ENCODE measurements at places on chromosomes 13 and 19. TPM values are rescaled to one million over a fixed set of nuclear protein-coding genes. Genes with fewer than 3 reads are reported as not detected.

The KIR2DL1 gene
- not detected for total RNA-seq

The ATCAY gene
- not detected for total RNA-seq

The TMEM221 gene
- total RNA-seq, result not detected

The TTC9B gene
- not detected for total RNA-seq

The KLF1 gene
- total RNA-seq, result not detected

The ZNF426 gene
- total RNA-seq, result 15.8 TPM

The ZNF568 gene
- total RNA-seq, result 7.8 TPM

The CDADC1 gene
- 3.3 TPM for total RNA-seq

The ZNF541 gene
- under 0.01 TPM for total RNA-seq

The ZNF681 gene
- 1.1 TPM for total RNA-seq

The GAPDHS gene
- total RNA-seq, result not detected

The PSG11 gene
- total RNA-seq, result not detected

The ZNF112 gene
- 4.4 TPM for total RNA-seq

The GJA3 gene
- total RNA-seq, result 2.2 TPM

The CYP4F22 gene
- total RNA-seq, result not detected

The ARRDC5 gene
- total RNA-seq, result not detected

The GGN gene
- 0.78 TPM for total RNA-seq

The PSG6 gene
- total RNA-seq, result not detected

The TEX101 gene
- total RNA-seq, result not detected

The NAA16 gene
- 10.9 TPM for total RNA-seq

The RGCC gene
- total RNA-seq, result 18.0 TPM

The ZNF420 gene
- 6.2 TPM for total RNA-seq

The NCAN gene
- total RNA-seq, result under 0.01 TPM

The ZNF823 gene
- total RNA-seq, result 1.5 TPM

The DPRX gene
- not detected for total RNA-seq

The AMER2 gene
- total RNA-seq, result not detected

The SCN1B gene
- 2.2 TPM for total RNA-seq

The BRCA2 gene
- 10.3 TPM for total RNA-seq

The CD22 gene
- total RNA-seq, result 1.4 TPM

The NFIX gene
- 66.5 TPM for total RNA-seq

The C1QTNF9B gene
- total RNA-seq, result not detected

The ELOF1 gene
- 37.1 TPM for total RNA-seq

The KLC3 gene
- not detected for total RNA-seq

The MRPL57 gene
- 21.7 TPM for total RNA-seq

The ZNF793 gene
- total RNA-seq, result 0.73 TPM

The TMEM86B gene
- total RNA-seq, result 0.73 TPM

The SPIB gene
- not detected for total RNA-seq

The CEACAM8 gene
- total RNA-seq, result not detected

The ATXN8OS gene
- not detected for total RNA-seq

The RPL13A gene
- 2,138 TPM for total RNA-seq

The DMKN gene
- total RNA-seq, result 23.1 TPM

The ZNF600 gene
- total RNA-seq, result 3.7 TPM

The PLIN4 gene
- 4.7 TPM for total RNA-seq

The KLK14 gene
- total RNA-seq, result not detected

The ZNF382 gene
- 2.7 TPM for total RNA-seq

The FCHO1 gene
- total RNA-seq, result 1.2 TPM

The KCNJ14 gene
- total RNA-seq, result 0.59 TPM

The CCNA1 gene
- 0.20 TPM for total RNA-seq

The TIMM44 gene
- 51.6 TPM for total RNA-seq

The ZNF667 gene
- 0.98 TPM for total RNA-seq

The NXNL1 gene
- total RNA-seq, result not detected

The ANGPTL4 gene
- total RNA-seq, result 21.7 TPM

The ZNF610 gene
- 0.78 TPM for total RNA-seq

The ZNF536 gene
- not detected for total RNA-seq

The C19orf18 gene
- 0.37 TPM for total RNA-seq

The GADD45GIP1 gene
- total RNA-seq, result 20.5 TPM

The PALM3 gene
- total RNA-seq, result not detected

Data from subcutaneous preadipocyte (primary cell).